GM04504 (cell line): ENCODE measurements at places on chromosomes 2 and 18.
A peak's percentile ranks its signal among the peaks of the same experiment; 100 is the strongest.

DNA sequence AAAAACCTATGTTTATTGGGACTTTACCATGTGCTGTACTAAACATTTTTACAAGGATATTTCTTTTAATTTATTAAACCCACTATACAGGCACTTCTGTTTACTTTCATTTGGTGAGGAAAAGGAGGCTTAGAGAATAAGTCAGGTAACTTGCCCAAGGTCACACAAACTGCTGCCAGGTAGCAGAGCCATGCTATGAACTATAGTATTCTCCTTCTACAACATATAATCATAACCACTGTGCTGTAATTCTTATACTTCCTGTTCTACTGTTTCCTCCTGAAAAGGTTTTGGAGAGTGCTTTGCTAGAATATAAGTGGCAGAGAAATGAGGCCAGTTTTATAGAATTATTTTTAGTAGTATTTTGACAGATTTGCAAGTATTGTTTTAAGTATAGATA is 29.5 kb downstream of the SLC39A10 start:
- DNase-seq: no peak

DNA sequence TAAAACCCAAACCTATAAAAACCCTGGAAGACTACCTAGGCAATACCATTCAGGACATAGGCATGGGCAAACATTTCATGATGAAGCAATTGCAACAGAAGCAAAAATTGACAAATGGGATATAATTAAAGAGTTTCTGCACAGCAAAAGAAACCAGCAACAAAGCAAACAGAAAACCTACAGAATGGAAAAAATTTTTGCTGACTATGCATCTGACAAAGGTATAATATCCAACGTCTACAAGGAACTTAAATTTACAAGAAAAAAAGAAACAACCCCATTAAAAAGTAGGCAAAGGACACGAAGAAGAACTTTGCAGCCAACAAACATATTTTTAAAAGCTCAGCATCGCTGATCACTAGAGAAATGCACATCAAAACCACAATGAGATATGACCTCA is 28.8 kb downstream of the ZBTB14 start:
- no peak for DNase-seq

DNA sequence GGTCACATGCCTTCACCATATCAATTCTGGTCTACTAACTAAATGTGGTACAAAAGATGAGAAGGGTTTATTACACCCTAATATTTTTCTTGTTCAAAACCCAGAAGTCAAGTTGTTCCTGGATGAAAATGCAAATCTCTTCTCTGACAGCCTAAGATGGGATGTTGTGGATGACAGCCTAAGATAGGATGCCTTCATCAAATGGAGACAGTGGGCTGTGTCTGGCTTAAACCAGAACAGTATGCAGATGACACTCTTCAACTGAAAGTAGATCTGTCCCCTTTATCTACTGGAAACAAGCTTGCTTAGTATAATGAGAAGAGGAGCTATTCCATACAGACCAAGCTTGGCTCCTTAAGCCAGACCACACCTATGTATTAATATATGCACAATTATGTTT is 17.7 kb downstream of the NXPH2 start:
- DNase-seq: no peak

GRCh38 chr18:70292628-70293027 is 3.8 kb downstream of the SOCS6 start:
- no peak for DNase-seq

- peak; percentile 81 for DNase-seq
Measured at GRCh38 chr2:112579241-112579640, 5.2 kb upstream of the CHCHD5 start.
